H7 (cell line): ENCODE measurements at places on chromosomes 12 and 14. TPM values are rescaled to one million over a fixed set of nuclear protein-coding genes. Genes with fewer than 3 reads are reported as not detected.
A peak's percentile ranks its signal among the peaks of the same experiment; 100 is the strongest.

FAM186B gene
- total RNA-seq: 0.11 and 0.21 TPM in 2 replicates

SPTLC2 gene
- total RNA-seq: 20.5 and 22.7 TPM in 2 replicates

FLVCR2 gene
- total RNA-seq: 2.7 and 4.6 TPM in 2 replicates

FCF1 gene
- 24.9 and 32.2 TPM in 2 replicates for total RNA-seq

DNA sequence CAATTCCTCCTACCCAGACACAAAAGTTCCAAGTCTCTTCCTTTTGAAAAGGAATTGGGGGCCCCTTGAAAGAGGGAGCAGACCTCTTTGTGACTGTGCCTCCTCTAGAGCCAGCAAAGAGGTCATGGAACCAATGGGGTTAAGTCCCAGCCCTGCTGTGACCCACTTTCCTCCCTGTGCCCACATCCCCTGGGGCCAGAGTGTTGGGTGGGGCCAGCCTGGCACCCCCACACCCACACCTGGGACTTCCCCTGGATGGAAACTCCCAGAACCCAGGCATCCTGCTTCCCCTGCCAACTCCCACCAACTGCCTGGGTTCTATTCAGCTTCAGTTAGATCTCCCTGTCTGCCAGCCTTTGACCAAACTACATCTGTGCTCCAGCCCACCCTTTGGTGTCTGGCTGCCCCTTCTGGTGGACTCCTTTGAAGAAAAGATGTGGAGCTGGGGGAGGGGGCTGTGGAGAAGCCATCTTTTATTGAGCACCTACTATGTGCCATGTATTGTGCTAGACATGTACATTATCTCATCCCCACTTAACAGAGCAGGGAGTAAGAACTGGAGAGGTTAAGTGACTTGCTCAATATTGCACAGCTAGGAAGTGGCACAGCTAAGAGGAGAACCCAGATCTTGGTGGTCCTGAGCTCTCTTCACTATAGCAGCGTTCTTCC lies 4.6 kb upstream of the RARG start:
- peak; percentile 11 for DNase-seq

DNA sequence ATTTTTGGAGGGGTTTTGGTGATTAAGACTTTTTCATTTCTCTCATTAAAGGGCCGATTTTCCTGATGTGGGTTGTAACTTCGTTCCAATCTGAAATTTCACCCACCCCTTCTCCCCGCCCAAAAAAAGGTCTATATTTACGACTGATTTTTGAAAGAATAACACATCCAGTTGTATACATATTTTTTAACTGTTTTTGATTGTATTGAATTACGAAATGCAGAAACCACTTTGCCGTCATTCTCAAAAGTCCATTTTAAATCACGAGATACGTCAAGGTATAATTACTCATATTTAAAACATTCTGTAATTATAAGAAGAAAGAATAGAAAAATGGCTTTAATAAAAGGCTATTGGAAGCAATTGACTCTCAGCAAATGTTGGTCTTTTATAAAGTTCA lies 520.7 kb downstream of the MED13L start:
- no peak for DNase-seq

- no peak for DNase-seq
Observed at GRCh38 chr12:81597928-81598604, 161.1 kb downstream of the PPFIA2 start.

DNA sequence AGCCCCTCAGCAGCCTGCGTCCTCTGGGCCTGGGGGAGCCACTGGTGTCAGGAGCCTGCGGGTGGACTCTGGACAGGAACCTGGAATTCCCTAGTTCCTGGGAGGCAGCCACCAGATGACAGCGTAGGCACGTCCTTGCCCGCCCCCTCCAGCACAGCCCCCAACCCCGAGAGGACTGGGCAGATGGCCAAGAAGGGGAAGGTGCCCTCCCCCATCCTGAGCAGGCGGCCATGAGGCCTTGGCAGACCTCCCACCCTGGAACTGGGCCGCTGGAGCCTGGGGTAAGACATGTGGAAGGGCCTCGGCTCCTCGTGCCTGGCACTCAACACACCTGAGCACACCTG lies 60.4 kb upstream of the FBRSL1 start:
- peak; percentile 70 for DNase-seq

DNA sequence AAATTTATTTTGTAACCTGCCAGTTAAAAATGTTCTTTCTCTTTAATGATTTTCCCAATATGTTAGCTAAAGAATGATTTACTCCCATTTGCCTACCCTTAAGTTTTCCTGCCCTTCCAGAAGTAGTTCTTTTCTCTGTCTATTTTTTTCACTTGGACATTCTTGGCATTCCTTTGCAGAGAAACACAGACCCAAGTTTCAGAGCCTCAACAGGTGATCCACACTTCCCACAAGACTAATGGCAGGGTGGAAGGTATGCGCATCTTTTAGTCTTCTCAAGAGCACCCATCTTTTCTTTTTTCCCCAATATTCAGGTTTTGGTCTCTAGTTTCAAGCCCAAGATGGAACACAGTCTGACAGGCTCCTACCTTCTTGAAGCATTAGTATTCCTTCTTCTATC lies 420.7 kb downstream of the ADAMTS20 start:
- peak; percentile 0 for DNase-seq

GRCh38 chr12:125989696-125990095 lies 924.5 kb downstream of the AACS start:
- no peak for DNase-seq
